Right cardiac atrium (tissue), 5 donors: ENCODE measurements at places on chromosomes 5 and 9. TPM values are rescaled to one million over a fixed set of nuclear protein-coding genes. Genes with fewer than 3 reads are reported as not detected.

ADAMTS16 gene
- not detected for polyA plus RNA-seq

SLCO4C1 gene
- 0.05 TPM for polyA plus RNA-seq

CD72 gene
- polyA plus RNA-seq, result 0.66 TPM

NEUROG1 gene
- not detected for polyA plus RNA-seq

FCN2 gene
- 0.72 TPM for polyA plus RNA-seq

ZFP2 gene
- 0.86 TPM for polyA plus RNA-seq

RAD23B gene
- polyA plus RNA-seq, result 47.5 TPM

MRPL22 gene
- 87.4 TPM for polyA plus RNA-seq

CDK5RAP2 gene
- 28.0 TPM for polyA plus RNA-seq

LCN1 gene
- not detected for polyA plus RNA-seq

GALNT10 gene
- polyA plus RNA-seq, result 3.4 TPM

GDF9 gene
- polyA plus RNA-seq, result 0.18 TPM

SEC16A gene
- polyA plus RNA-seq, result 23.1 TPM

IFNA13 gene
- not detected for polyA plus RNA-seq

RNF180 gene
- 5.3 TPM for polyA plus RNA-seq

FAM151B gene
- polyA plus RNA-seq, result 0.59 TPM

KIAA1191 gene
- 70.5 TPM for polyA plus RNA-seq

SMIM33 gene
- polyA plus RNA-seq, result not detected

EFCAB9 gene
- polyA plus RNA-seq, result not detected

HBEGF gene
- 31.0 TPM for polyA plus RNA-seq

ADAM19 gene
- 10.5 TPM for polyA plus RNA-seq

COL5A1 gene
- 15.4 TPM for polyA plus RNA-seq

TEX10 gene
- polyA plus RNA-seq, result 4.4 TPM

C5orf22 gene
- 11.1 TPM for polyA plus RNA-seq

ANKRD34B gene
- not detected for polyA plus RNA-seq

DBH gene
- 0.05 TPM for polyA plus RNA-seq

TXNDC8 gene
- not detected for polyA plus RNA-seq

CAVIN4 gene
- polyA plus RNA-seq, result 14.9 TPM

THBS4 gene
- polyA plus RNA-seq, result 6.9 TPM

PHYHD1 gene
- polyA plus RNA-seq, result 57.8 TPM
